ENCODE measurements at places on chromosomes 12 and 14.

GRCh38 chr12:123269395-123269892 is 2.2 kb downstream of the CDK2AP1 start:
- peaks cover 1% of the 10 kb centered on the region for H3K36me3 ChIP-seq
- peaks cover 5% of the 10 kb centered on the region for H3K27me3 ChIP-seq
- peaks cover 9% of the 10 kb centered on the region for H3K4me1 ChIP-seq
- H3K4me3 ChIP-seq = peak overlapping the region; percentile 89
- H3K27ac ChIP-seq = peak overlapping the region; percentile 70

DNA sequence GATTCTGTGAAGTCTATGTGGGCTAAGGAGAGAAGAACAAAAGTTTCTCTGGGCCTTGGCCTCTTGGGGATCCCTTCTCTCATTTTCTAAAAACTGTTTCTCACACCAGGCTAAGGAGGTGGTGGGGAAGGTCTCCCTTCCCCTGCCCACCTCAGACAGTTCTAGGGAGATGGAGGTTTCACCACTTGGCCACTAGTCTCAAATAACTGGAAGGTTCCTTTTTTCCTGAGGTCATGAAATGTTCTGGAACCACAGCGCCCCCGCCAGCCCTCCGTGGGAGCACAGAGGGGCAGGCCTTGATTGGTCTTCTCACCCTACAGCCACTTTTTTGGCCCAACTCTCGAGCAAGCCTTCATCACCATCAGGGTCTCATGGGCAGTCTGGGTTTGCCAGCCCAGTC is 12.6 kb downstream of the C12orf43 start:
- DNase-seq = no peak
- H3K27ac ChIP-seq = no peak overlapping the region
- H3K4me3 ChIP-seq = no peak overlapping the region
- peaks cover 26% of the 10 kb centered on the region for H3K36me3 ChIP-seq

DNA sequence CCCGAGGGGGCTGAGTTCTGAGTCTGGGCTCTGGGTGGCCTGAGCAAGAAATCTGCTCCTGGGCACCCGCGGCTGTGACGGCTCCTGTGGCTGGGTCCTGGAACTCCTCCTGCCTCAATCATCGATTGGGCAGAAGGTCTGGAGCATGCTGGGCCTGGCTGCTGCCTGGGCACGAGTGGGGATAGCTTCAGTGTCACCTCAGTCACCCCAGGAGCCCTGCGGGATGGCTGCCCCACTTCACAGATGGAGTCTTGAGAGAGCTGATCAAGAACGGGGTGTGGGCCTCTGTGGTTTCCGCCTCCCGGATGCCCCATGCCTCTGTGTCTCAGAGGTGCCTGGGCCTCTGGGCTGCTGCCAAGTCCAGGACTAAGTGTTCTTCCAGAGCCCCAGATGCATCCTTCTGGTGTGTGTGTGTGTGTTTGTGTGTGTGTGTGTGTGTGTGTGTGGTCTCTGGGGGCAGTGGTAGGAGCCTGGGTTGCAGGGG is 185.6 kb upstream of the C14orf180 start:
- DNase-seq = peak; percentile 56
- H3K27me3 ChIP-seq = peaks cover 2% of the 10 kb centered on the region
- H3K4me3 ChIP-seq = no peak overlapping the region
- H3K27ac ChIP-seq = peak overlapping the region; percentile 66
- peaks cover 4% of the 10 kb centered on the region for H3K36me3 ChIP-seq

DNA sequence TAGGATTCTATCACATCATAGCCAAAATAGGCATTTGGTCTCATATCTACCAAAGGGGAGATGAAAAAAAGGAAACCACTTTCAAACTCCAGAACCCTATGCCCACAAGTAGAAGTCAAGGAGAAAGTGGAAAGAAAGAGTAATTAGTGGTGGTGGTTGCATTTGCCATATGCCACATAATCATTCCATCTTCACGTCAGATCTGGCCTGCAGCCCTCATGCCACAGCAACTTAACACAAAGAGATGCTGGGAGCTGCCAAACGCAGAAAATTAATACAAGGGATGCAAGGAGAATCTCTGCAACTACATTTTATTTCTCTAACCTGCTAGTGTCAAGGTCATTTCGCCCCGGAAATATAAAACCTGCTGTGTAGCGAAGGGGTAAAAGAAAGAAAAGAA is 148.6 kb upstream of the FOXN3 start:
- no peak overlapping the region for H3K27ac ChIP-seq
- DNase-seq = no peak
- H3K4me3 ChIP-seq = no peak overlapping the region
- H3K4me1 ChIP-seq = peaks cover 11% of the 10 kb centered on the region
- H3K27me3 ChIP-seq = no peaks in the 10 kb centered on the region

DNA sequence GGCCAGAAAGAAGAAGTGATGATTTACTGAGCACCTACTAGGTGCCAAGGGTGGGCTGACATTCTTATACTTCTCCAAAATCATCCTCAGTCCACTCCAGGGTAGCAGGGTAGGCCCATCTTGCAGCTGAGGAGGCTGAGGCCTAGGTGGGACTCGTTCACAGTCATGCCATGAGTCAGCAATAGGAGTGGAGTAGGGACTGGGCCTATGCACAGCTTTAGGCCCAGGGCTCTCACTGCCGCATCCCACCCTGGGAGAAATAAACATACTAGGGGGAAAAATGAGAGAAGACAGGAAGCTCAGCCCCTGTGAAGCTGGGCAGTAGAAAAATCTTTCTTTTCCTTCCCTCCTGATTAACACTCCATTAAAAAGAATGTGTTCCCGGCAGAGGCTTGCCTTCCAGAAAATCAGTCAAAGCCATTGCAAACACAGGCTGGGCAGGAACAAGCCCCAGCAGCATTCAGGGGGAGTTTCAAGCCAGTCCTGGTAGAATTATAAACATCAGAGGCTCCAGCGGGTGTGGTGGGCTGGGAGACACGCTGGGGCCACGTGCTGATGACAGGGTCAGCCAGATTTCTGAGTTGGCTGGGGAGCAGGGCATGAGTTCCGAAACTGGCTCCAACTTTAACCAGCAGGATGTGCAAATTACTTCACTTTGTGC is 1.8 kb downstream of the HSPB8 start:
- no peak for DNase-seq
- peaks cover 4% of the 10 kb centered on the region for H3K27me3 ChIP-seq
- no peaks in the 10 kb centered on the region for H3K36me3 ChIP-seq
- no peaks in the 10 kb centered on the region for H3K4me1 ChIP-seq

DNA sequence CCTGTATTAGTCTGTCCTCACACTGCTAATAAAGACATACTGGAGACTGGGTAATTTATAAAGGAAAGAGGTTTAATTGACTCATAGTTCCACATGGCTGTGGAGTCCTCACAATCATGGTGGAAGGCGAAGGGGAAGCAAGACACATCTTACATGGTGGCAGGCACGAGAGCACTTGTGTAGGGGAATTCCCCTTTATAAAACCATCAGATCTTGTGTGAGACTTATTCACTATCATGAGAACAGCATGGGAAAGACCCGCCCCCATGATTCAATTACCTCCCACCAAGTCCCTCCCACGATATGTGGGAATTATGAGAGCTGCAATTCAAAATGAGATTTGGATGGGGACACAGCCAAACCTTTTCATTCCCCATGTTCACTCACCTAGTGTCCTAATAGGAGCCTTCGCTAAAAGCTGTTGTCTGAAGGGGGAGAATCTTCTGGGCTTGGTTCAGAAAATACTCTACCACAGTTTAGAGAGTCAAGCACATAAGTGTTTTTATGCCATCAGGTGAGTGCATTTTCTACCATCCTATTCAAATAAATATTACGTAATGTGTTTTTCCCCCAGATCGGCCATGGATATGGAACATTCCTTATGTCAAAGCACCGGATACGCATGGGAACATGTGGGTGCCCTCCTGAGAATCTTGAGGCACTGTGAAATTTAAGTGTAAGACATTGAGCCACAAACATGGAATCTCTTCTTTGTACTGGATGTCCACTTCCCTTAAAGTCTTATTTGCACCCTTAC is 19.1 kb upstream of the KCNK13 start:
- H3K27me3 ChIP-seq = no peaks in the 10 kb centered on the region
- H3K4me3 ChIP-seq = no peak overlapping the region
- DNase-seq = no peak
- H3K36me3 ChIP-seq = peaks cover 40% of the 10 kb centered on the region

- no peak overlapping the region for H3K27ac ChIP-seq
- H3K4me1 ChIP-seq = no peaks in the 10 kb centered on the region
- H3K4me3 ChIP-seq = no peak overlapping the region
- no peak for DNase-seq
- no peaks in the 10 kb centered on the region for H3K27me3 ChIP-seq
Observed at GRCh38 chr14:29681316-29681715, 246.3 kb downstream of the PRKD1 start.

GRCh38 chr12:4025181-4026019 is 152.2 kb upstream of the PARP11 start:
- no peaks in the 10 kb centered on the region for H3K36me3 ChIP-seq
- H3K4me3 ChIP-seq = no peak overlapping the region
- H3K4me1 ChIP-seq = peaks cover 29% of the 10 kb centered on the region
- peaks cover 3% of the 10 kb centered on the region for H3K27me3 ChIP-seq

- H3K36me3 ChIP-seq = no peaks in the 10 kb centered on the region
- H3K4me3 ChIP-seq = no peak overlapping the region
- H3K4me1 ChIP-seq = no peaks in the 10 kb centered on the region
- H3K27ac ChIP-seq = no peak overlapping the region
- H3K27me3 ChIP-seq = peaks cover 5% of the 10 kb centered on the region
Observed at GRCh38 chr12:63863658-63864453, 19.4 kb downstream of the SRGAP1 start.

DNA sequence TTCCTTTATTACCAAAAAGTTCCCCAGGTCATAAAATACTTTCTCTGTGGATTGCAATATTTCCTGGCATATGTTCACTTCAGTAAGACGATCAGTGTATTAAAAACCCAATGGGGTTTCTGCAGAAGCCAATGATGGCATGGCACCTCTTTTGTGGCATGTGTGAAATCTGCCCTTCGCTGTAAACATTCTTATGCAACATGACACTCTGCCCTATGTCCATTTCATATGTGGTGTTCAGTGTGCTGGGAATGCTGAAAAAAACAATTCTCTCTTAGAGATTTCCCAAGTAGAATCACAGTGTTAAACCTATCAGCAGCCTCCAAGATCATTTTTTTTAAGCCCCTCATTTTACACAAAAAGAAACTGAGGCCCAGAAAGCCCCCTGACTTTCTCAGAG is 2.3 kb upstream of the MYBPC1 start:
- no peak for DNase-seq
- no peaks in the 10 kb centered on the region for H3K36me3 ChIP-seq
- H3K27me3 ChIP-seq = peaks cover 6% of the 10 kb centered on the region
- no peak overlapping the region for H3K27ac ChIP-seq

- H3K27me3 ChIP-seq = peaks cover 5% of the 10 kb centered on the region
- H3K4me1 ChIP-seq = peaks cover 49% of the 10 kb centered on the region
- no peaks in the 10 kb centered on the region for H3K36me3 ChIP-seq
Observed at GRCh38 chr12:52630008-52630500, 11.7 kb upstream of the KRT73 start.

GRCh38 chr12:104115587-104115975 is 22.4 kb downstream of the NFYB start:
- no peak overlapping the region for H3K4me3 ChIP-seq
- H3K4me1 ChIP-seq = no peaks in the 10 kb centered on the region
- H3K27me3 ChIP-seq = no peaks in the 10 kb centered on the region
- H3K27ac ChIP-seq = peak overlapping the region; percentile 66
- no peak for DNase-seq

GRCh38 chr14:93346926-93347721 is at the start of gene COX8C:
Gene COX8C, plus strand, starts transcription at chr14:93347182. Its CDS starts 87 bp downstream, at chr14:93347269.
- peaks cover 1% of the 10 kb centered on the region for H3K36me3 ChIP-seq
- H3K4me3 ChIP-seq = no peak within 1 kb of the TSS
- H3K27ac ChIP-seq = no peak within 1 kb of the TSS
- DNase-seq = no peak
- H3K27me3 ChIP-seq = peaks cover 5% of the 10 kb centered on the region
- no peaks in the 10 kb centered on the region for H3K4me1 ChIP-seq

- H3K36me3 ChIP-seq = no peaks in the 10 kb centered on the region
- DNase-seq = no peak
- H3K27ac ChIP-seq = no peak overlapping the region
- H3K27me3 ChIP-seq = peaks cover 2% of the 10 kb centered on the region
Observed at GRCh38 chr12:84843593-84844144, 68.9 kb downstream of the SLC6A15 start.

GRCh38 chr12:2354151-2354991 is 301.6 kb downstream of the CACNA1C start:
- H3K27me3 ChIP-seq = peaks cover 13% of the 10 kb centered on the region
- DNase-seq = no peak

DNA sequence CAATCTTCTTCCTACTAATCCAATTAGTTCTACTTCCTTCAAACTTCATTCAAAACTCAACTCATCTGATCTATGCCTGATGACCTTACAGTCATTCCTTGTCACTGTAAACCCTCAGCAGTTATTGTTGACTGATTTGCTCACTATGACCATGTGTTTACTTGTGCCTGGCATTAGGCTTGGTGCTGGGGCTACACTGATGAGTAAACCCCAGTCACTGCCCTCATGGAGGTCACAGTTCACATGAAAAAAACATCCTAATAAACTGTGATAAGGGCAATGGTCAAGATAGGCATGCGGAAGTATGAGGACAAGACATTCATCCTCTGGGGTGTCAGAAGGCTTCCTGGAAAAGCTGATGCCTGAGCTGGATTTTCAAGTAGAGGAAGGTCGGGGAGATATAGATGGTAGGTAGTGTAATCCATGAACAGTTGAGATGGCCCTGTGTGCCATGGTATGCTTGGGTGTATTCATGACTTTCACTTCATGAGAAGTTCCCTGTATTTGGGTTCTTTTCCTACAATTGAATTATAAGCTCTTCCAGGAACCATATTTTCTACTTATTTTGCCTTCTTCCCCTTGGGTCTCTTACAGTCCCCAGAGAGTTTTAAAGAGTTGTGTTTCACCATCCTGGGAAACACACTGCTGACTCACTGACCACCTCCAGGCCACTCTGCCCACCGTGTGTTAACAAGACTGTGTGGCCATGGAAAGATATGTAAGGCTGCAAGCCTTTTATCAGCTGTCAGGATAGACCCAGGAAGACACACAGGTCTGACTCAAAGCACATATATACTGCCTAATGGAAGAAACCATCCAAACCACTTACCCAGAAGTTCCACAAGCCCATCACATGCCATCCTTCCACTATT is 38.7 kb upstream of the DUSP6 start:
- peaks cover 32% of the 10 kb centered on the region for H3K4me1 ChIP-seq
- peaks cover 6% of the 10 kb centered on the region for H3K36me3 ChIP-seq
- H3K4me3 ChIP-seq = peak overlapping the region; percentile 31
- no peaks in the 10 kb centered on the region for H3K27me3 ChIP-seq

DNA sequence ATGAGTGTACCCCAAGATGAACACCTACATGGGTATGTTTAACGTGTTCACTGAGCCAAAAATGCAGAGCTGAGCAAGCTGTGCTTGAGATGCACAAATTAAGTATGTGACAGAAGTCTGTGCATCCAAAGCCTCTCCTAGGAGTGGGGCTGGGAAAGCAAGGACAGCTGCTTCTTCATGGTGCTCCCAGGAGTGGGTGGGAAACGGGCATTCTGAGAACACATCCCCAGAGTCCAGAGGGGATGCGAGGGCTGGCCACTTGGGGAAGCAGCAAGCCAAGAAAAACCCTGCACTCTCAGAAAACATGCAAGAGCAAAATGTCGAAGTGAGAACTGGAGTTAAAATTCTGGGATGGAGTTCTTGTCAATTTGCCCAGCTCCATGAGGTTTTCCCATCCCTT is 414.3 kb downstream of the BCAT1 start:
- H3K27ac ChIP-seq = no peak overlapping the region
- no peak for DNase-seq
- H3K4me3 ChIP-seq = no peak overlapping the region
- H3K36me3 ChIP-seq = no peaks in the 10 kb centered on the region

GRCh38 chr12:108939594-108939993 is 59.7 kb downstream of the DAO start:
- H3K36me3 ChIP-seq = no peaks in the 10 kb centered on the region
- no peak for DNase-seq
- H3K4me1 ChIP-seq = no peaks in the 10 kb centered on the region
